T-helper 2 cell (primary cell): ENCODE measurements at places on chromosomes 2 and 18.

GRCh38 chr2:2646433-2647051 is 315.5 kb upstream of the MYT1L start:
- DNase-seq, result no peak

DNA sequence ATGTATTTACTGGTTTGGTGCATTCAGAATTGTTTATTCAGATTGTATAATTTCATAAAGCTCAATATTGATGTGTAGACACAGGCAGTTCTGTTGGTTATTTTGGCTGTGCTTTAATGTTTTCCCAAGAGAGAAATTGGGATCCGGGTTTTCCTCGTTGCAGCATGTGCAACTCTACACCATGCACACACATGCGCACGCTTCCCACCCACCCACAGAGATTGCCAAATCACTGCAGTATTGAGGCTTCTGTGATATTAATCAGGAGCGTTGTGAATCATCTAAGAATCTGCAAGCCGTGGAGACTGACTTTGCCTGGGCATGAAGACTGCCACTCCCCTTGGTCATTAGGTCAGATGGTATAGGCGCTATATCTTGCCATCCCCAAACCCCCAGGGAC is 571.5 kb downstream of the SLC4A3 start:
- DNase-seq, result no peak

GRCh38 chr2:176562359-176563078 is 293.3 kb downstream of the MTX2 start:
- DNase-seq, result no peak

DNA sequence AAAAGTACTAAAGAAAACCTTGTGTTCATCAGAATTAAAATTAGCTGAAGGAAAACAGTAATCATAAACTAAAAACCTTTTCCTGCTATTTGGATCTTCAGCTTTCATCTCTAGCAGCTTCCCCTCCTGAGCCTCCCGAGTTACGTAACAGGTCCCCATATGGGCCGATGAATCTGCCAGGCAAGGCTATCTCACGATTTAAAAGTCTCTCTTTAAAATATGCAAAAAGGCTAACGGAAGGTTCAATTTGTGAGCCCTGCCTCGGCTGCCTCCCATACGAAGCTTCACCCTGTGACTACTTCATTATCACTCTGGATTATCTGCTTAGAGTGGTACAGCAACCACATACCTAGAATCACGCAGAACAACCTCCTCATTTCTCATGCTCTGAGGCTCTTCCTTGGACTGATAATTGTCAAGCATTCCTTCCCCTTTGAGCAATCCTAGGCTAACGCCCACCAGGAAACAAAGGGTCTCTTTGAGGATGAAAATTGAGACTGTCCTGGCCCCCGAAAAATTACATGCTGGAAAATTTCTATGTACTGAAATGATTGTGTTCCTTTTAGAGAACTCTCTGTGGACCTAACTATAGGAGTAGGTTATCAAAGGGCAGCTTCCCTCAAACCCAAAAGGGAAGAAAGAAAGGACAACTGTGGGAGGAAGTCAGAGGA is 147.4 kb downstream of the ZEB2 start:
- DNase-seq, result no peak

GRCh38 chr18:22408059-22408458 is 9.7 kb downstream of the CTAGE1 start:
- no peak for DNase-seq

DNA sequence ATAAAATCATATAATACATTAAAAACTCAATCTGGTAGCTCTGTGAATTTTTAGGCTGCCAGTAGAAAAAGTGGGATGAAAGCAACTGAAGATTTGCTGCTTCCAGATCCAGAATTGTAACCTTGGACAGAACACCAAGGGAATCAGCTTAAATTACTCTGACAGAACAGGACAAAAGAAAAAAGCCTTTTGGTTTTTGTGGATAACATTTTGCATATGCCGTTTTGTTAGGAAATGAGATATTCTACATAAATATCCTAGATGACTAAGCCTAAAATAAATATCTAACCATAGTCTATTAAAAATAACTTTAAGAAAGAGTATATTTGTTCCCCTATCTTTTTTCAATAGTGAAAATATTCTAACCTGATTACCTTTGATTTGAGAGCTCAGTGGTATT is 148.7 kb upstream of the DOCK10 start:
- no peak for DNase-seq
